ENCODE measurements at places on chromosomes 3 and 15.

DNA sequence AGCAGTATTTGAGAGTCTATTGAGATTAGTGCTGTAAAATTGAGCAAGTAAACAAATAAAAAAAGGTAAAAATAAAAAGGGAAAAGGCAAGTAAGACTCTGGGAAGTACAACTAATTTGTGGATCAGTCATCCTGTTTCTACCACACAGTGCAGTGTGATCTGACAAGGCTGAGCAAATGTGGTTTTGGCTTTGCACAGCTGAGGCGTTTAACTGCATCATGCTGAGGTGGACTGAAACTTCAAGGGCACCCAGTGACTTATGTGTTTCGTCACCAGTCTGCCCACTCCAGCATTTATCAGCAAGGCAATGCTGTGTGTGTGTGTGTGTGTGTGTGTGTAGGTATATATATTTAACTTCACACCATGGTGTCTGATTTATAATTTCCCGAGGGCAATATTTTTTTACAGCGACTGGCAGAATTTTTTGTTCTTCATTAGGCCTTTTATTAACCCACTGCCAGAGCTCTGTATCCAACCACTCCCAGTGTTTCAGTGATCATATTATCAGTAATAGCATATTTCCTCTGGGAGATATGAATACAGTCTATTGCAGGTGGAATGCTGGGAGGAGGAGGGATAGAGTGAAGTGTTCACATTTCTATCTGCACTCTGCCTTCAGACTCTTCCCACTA is 131.5 kb upstream of the SATB1 start:
- DNase-seq: no peak

DNA sequence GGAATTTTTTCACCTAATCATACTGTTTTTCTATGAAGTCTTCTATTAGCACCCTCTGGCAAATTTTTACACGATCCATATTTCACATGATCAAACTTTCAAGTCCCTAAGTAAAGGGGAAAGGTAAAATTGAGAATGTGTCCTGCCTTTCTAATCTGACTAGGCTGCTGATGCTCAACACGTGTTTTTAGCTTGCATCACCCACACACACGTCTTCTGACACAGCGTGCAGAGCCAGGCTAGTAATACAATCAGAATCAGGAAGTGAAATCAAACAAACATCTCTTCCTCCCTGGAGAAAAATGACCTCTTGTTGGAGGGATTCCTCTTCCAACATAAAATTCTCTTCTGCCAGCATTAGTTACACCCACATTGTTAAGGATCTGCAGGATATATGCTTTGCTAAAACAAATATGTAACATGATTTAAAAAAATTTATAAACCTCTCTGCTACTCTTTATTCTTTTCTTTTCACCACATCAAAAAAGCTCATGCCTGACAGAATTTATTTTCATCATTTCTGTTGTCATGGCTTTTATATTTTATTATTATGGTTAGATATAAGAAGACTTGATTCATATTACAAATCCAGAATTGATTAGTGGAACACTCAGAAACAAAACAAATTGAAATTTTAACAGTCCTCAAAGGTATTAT is 122.4 kb downstream of the RAP2B start:
- DNase-seq: peak; percentile 75

DNA sequence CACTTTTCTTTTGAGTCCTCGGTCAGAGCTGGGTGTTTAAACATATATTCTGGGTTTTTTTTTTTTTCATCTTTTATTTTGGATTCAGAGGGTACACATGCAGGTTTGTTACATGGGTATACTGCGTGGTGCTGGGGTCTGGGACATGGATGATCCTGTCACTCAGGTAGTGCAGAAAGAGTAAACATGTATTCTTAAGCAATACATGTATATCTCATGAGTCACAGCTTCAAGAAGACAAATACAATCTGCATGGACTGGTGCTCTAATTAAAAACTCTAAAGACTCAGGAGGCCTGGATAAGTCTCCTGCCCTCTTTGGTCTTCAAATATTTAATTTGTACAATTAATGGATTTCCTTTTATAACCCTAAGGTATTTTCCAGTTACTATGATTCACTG is 50.6 kb upstream of the PHLDB2 start:
- no peak for DNase-seq

DNA sequence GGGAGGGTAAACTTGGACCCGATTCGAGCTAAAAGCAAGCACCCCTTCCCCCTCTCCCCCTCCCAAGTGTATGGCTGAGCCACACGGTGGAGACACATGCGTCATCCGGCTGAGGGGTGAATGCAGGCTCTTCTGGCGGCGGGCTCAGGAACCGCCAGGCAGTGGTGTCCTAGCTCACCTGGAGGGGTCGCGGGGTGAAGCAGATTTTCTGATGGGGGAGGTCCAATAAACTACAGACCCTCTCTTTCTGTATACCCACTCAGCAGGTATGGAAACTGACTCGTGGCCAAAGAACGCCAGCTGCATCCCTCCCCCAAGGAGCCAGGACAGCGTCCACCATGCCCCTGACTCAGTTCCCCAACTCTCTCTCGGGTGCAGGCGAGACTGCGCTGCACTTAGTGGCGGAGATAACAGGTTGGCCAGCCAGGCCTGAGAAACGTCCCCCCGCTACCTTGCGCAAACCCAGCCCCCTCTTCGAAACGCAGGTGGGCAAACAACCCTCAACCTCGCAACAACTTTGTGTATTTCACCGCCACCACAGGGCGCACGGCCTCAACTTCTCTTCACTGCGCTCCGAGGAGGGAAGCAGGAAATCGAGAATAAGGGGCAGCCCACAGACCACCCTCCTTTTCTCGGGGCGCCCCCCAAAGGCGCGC is 1.3 kb downstream of the MAGI1 start:
- DNase-seq: no peak

DNA sequence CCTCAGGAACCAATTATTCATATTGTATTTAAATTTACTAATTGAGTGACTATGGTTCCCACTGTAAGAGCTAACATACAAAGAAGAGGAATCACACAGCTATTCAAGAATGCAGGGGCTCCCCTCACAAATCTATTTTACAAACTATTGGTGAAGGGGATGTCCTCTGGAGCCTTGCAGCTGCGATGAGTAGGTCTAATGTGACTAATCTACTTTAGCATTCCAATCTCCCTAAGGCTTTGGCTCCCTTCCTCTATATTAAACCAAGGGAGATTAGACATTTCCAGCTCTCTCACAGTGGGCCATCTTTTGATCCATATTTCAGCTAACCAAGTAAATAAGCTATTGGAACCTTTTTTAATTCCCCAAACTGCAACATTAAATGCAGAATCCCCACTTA is 514.2 kb upstream of the BCHE start:
- DNase-seq: no peak

GRCh38 chr15:27989427-27989826 is 109.7 kb downstream of the OCA2 start:
- DNase-seq: no peak

DNA sequence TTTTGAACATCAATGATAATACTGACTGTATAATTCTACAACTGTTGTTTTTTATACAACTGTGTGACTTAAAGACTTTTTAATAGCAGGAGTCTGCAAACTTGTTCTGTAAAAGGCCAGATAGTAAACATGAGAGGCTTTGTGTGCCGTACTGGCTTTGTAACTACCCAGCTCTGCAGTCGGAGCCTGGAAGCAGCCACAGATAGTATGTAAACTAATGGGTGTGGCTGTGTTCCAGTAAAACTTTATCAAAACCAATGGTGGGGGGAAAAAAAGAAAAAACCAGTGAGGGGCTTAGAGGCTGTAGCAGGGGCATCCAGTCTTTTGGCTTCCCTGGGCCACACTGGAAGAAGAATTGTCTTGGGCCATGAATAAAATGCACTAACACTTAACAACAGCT is 11.9 kb downstream of the ASB7 start:
- DNase-seq: no peak

- no peak for DNase-seq
These were observed 6.8 kb downstream of the MFSD1 start for GRCh38 chr3:158808697-158809096.

- DNase-seq: no peak
These were observed 43.0 kb downstream of the RAD54L2 start for GRCh38 chr3:51581524-51581923.

GRCh38 chr3:2790266-2790815 is 319.8 kb downstream of the IL5RA start:
- no peak for DNase-seq

- DNase-seq: no peak
These were observed 11.6 kb upstream of the SPSB4 start for GRCh38 chr3:141039589-141039988.

- no peak for DNase-seq
These were observed 25.9 kb downstream of the SLC9A9 start for GRCh38 chr3:143822374-143822773.

DNA sequence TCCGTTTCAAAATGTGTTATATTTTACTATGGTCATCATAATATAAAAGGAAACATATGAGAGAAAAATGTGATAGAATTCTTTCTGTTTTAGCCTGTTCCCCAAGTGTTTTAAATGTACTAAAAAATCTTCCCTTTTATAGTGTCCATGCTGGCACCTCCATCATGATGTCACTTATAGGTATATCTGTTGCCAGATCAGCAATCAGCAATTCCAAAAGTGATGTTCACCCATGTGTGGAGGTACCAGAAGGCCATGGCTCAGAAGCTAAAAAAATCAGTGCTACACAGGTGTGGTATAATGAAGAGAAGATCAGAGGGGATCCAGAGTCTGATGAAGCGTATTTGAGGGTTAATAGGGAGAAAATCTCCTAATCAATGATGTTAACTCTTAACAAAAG is 1.1 kb upstream of the GPR15 start:
- no peak for DNase-seq
